Activated T-helper 1 cell treated with anti-CD3 and anti-CD28 coated beads, Interleukin-12 subunit alpha, Interleukin-12 subunit beta, Interleukin-2, Interleukin-4 antibody, amounts not matched to agents 30 ng/mL and 10 ng/mL and 1 ng/mL, durations not matched to agents 14 hours and 24 hours and 36 hours (primary cell): ENCODE measurements at places on chromosomes 7 and 10. TPM values are rescaled to one million over a fixed set of nuclear protein-coding genes. Genes with fewer than 3 reads are reported as not detected.
A peak's percentile ranks its signal among the peaks of the same experiment; 100 is the strongest.

DNA sequence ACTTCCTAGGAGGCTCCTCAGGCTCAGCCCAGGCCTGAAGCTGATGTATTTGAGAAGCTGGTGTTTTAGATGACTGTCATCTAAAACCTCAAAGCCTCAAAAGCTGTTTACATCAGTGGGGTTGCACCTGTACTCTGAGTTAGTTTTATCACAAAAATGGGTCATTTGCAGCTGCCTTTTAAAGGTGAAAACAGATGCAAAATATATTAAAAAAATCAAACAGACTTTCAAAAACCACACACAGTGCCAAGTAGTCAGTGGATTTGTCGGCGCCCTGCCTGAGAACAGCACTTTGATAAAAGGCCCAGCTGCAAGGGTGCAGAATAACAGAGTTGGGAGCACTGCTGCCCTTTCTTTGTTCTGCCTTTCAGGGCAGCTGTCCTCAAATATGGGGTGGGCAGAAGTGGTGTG, 103.0 kb downstream of the VOPP1 start:
- peak; percentile 16 for DNase-seq

GRCh38 chr7:50317697-50318669, 13.5 kb downstream of the IKZF1 start:
- no peak for DNase-seq

The CYP26A1 gene
- total RNA-seq = not detected in 2 replicates

DNA sequence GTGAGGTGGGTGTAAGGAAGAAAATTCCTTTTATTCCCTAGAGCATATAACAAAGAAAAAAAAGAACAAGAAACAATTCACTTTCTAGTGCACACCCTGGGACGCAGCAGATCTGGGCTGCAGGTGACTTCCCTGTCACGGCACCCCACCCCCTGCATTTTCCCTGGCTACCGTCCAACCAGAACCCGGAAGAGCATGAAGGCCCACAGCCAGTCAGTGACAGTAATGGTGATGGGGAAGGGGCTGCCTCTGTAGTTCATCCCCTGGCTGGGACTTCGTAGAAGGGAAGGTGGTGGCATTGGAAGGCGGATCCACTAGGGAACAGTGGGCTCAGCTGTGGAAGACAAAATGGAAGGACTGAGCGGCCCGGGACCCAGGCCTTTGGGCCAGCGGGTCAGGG, 236.7 kb downstream of the BUB3 start:
- no peak for DNase-seq

The ZNF488 gene
- total RNA-seq = not detected in 2 replicates

- DNase-seq = no peak
These were observed 61.8 kb downstream of the LRRC17 start for GRCh38 chr7:102974366-102975236.

GRCh38 chr10:121131014-121131413, 279.9 kb downstream of the WDR11 start:
- DNase-seq = no peak

GRCh38 chr10:63765126-63765525, 243.9 kb downstream of the REEP3 start:
- no peak for DNase-seq

The NAT16 gene
- 0.08 TPM in 1 of 2 replicates, not detected in the other for total RNA-seq

- no peak for DNase-seq
These were observed 128.5 kb downstream of the DKK1 start for GRCh38 chr10:52442576-52442975.

The LEP gene
- total RNA-seq = not detected in 2 replicates
